ENCODE measurements at places on chromosomes 2 and 18.

DNA sequence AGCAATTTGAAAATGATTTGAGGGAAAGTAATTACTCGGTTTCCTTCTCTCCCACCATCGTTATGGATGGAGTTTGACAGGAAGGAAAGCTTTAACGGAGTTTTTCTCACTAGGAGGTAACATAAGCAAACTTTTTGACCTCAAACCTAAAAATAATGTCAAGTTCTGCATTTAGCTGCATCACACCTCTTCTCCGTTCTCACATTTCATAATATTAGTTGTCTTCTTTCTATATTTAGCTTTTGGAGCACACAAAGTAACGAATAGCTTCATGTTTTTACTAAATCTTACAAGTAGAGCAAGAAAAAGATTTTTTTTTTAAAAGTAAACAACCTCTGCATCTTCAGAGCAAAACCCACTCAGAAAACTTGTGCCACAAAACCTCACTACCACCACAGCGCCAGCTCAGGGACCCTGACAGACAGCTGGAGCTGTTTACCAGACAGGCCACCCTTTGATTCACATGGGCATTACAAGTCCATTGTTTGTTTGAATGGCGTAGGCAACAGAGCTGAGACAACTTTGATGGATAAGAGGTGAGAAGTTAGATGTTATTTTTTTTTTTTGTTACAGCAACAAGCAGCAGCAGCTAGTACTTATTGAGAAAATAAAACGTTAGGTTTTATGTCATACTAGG, 21.9 kb upstream of the ICOS start:
- no peak for DNase-seq

DNA sequence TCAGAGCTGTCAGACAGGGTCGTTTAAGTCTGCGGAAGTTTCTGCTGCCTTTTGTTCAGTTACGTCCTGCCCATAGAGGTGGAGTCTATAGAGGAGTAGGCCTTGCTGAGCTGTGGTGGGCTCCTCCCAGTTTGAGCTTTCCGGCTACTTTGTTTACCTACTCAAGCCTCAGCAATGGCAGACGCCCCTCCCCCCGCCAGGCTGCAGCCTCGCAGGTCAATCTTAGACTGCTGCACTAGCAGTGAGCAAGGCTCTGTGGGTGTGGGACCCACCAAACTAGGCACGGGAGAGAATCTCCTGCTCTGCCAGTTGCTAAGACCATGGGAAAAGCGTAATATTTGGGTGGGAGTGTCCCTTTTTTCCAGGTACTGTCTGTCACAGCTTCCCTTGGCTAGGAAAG, 86.5 kb downstream of the EFEMP1 start:
- DNase-seq = no peak

GRCh38 chr2:153291718-153292117, 186.8 kb downstream of the RPRM start:
- no peak for DNase-seq

GRCh38 chr2:236290742-236291425, 26.7 kb upstream of the ASB18 start:
- no peak for DNase-seq

DNA sequence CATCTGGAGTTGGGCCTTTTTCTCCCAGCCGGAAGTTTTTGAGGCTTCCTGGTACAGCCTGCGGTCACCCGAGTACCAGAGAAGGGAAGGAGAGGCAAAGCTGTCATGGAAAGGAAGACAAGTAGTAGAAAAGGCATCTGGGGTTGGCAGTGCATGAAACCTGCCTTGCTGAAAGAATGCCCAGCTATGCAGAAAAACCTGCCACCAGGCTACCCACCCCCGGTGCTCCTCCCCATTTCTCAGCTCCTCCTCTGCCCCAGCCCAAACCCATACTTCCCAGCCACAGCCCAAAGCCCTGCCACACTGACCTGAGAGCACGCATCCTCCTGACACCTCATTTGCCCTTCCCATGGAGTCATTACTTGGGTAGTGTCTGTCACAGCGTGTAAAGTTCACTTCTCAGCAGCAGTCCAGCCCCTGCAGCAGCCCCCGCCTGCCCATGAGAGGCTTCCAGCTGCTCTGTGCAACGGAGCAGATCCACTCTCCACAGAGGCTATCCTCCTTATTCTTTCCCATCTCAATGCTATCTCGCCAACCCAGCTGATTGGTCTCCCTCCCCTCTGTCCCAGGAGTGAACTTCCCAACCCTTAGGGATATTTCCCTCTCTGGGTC, 40.4 kb upstream of the MAL start:
- no peak for DNase-seq

GRCh38 chr2:197208841-197209240, 101.7 kb downstream of the ANKRD44 start:
- DNase-seq = no peak

- DNase-seq = no peak
These were observed 150.2 kb downstream of the NBAS start for GRCh38 chr2:15410884-15411283.

- DNase-seq = no peak
These were observed 3.8 kb downstream of the PCARE start for GRCh38 chr2:29070526-29070925.

GRCh38 chr2:133766164-133766832, 198.0 kb upstream of the NCKAP5 start:
- no peak for DNase-seq

- no peak for DNase-seq
These were observed 129.7 kb downstream of the MAP3K20 start for GRCh38 chr2:173205375-173205774.

GRCh38 chr2:121178730-121179129, 106.3 kb downstream of the TFCP2L1 start:
- DNase-seq = no peak

DNA sequence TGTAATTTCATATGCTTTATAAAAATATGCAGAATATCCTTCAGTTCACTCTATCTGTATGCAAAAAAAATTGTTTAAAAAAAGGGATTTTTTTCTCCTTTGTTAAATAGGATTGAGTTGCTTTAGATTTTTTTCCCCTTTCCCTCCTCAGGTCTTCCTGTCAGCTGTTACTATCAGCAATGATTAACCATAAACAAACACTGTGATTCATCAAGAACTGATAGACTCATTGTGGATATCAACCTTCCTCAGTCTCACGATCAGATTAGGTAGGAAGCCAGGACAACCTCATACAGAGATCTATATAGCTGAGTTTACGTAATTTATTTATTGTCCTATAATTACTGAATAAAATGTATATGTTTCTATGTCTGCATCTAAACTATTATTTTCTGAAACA, 2136.2 kb upstream of the CELF4 start:
- DNase-seq = no peak

DNA sequence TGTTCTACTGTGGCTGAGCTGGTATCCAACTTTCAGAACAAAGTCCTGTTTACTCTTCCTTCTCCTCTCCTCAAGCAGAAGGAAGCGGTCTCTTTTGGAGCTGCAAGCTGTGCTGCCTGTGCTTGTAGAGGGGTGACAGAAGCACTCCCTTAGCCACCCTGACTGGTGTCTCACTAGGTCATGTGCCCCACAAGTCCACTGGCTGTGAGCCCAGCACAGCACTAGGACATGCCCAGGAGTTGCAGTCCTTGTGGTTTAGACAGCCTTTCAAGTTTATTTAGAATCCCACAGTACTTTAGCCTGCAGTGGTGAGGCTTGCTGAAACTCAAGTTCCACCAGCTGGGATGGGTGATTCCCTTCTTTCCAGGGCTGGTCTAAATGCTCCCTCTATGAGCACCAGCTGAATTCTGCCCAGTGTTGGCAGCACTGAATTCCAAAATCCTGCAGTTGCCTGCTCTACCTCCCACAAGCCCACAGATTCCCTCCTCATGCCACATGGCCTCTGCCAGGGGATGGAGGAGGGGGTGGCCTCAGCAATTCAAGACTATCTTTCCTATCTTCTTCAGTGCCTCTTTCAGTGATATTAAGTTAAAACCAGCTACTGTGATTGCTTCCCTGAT, 61.2 kb downstream of the CCDC85A start:
- no peak for DNase-seq

GRCh38 chr2:212990697-212991096, 160.7 kb downstream of the IKZF2 start:
- DNase-seq = no peak

- no peak for DNase-seq
These were observed 302.0 kb downstream of the NCKAP5 start for GRCh38 chr2:133266041-133266925.

Data from stimulated activated CD4-positive, alpha-beta T cell treated with anti-CD3 and anti-CD28 coated beads, Interleukin-12 subunit alpha, Interleukin-12 subunit beta, amount 100 ng/mL, for 48 hours (primary cell).